ENCODE measurements at places on chromosomes 4 and X.
A peak's percentile ranks its signal among the peaks of the same experiment; 100 is the strongest.

DNA sequence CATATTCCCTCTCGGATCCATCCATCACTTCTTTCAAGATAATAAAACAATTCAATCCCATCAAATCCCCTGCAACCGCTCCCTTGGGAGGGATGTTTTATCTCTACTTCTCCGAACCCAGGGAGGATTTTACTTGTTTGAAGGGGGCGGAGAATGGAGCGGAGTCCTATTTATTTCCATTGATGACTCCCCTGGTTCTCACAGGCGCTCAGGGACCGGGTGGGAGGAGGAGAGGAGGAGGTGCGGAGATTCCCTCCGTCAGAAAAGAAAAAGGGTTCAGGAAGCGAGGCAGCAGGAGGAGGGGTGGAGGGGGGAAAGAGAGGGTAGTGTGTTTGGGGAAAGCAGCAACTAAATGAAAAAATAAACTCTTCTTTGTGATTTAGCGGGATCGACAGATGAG, 2.1 kb downstream of the NDNF start:
- no peak for DNase-seq

DNA sequence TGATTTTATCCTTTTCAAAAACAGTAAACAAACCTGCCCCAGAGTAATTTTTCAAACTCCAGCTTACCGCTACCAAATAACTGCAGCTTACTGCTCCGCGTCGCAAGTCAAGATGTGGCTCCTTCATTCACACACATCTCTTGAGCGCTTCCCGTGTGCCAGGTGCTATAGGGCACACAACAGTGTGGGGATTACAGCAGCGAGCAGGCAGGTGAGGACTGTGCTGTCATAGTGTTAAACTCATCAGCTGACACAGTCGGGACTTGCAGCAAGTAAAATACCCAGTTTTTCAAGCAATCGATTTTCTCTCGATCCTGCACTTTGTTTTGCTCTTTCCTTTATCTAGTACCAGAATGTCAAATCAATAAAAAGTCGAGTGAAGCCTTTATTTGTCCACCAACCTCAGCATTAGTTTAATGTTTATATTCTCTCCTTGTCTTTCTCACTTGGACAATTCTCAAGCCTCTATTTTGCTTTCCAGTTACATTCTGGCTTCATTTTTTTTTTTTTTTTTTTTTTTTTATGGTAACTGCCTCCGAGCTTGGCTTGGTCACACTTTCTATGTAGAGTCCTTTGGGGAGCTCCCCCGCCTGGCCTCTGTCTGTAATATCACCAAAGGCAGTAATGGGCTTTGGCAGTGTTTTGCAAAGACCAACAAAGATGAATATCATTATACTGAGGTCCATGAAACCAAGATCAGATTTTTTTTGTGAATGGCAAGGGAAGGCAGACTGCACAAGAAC, 8.3 kb upstream of the ASB5 start:
- no peak for DNase-seq

GRCh38 chr4:3729188-3729881, 36.9 kb upstream of the ADRA2C start:
- no peak for DNase-seq

DNA sequence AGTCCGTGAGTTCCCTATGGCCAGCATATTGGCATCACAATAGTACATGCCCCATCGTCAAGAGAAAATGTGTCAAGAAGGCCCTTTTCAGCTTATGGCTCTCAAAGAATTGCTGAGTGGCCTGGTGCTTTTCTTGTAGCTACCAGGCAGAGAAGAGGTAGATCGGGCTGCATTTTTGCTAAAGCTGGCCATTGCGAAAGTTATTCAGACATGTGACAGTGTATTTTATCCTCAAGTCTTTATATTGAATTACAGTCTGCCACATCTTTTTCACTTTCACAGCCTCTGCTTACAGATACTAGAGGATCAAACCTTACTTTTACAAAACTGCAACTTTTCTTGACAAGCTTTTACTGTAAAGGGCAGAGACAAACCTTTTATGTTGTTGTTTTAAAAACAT, 261.5 kb upstream of the IGFBP7 start:
- no peak for DNase-seq

- DNase-seq = no peak
Measured at GRCh38 chr4:147361726-147362125, 119.2 kb upstream of the EDNRA start.

- peak; percentile 38 for DNase-seq
Measured at GRCh38 chr4:26491449-26492170, 1.3 kb upstream of the CCKAR start.

GRCh38 chrX:131752493-131753198, 208.8 kb downstream of the OR13H1 start:
- DNase-seq = no peak

- DNase-seq = no peak
Measured at GRCh38 chrX:109889289-109890006, 113.5 kb upstream of the TMEM164 start.

DNA sequence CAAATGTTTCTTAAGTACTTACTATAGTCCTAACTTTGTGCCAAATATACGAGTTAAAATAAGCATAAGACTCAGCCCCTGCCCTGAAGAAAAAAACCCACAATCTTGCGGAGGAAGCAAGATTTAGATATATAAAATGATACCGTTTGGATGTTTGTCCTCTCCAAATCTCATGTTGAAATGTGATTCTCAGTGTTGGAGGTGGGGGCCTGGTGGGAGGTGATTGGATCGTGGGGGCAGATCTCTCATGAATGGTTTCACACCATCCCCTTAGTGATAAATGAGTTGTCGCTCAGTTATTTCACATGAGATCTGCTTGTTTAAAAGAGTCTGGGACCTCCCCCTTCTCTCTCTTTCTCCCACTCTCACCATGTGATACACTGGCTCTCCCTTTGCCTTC, 28.7 kb downstream of the EFHC2 start:
- no peak for DNase-seq

- DNase-seq = no peak
Measured at GRCh38 chrX:144681501-144681900, 565.8 kb upstream of the SPANXN1 start.

GRCh38 chr4:155629956-155630355, 36.7 kb upstream of the GUCY1A1 start:
- no peak for DNase-seq

DNA sequence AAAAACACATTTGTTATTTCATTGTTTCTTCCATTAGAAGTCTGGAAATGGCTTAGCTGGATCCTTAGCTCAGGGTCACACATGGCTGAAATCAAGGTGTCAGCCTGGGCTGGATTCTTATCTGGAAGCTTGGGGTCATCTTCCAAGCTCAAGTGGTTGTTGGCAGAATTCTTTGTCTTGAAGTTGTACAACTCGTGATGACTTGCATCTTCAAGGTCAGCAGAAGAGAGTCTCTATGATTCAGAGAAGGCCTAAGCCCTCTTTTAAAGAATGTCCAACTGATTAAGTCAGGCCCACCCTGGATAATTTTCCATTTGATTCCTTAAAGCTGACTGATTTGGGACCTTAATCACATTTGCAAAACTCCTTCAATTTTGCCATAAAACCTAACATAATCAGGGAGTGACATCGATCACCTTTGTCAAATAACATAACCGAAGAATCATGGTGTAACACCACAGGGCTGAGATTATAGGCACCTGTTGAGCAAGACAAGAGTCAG, 22.1 kb downstream of the TMSB4X start:
- no peak for DNase-seq

GRCh38 chr4:108336076-108336475, 167.3 kb upstream of the LEF1 start:
- DNase-seq = no peak

- no peak for DNase-seq
Measured at GRCh38 chrX:3143043-3143799, 102.0 kb downstream of the ARSF start.

DNA sequence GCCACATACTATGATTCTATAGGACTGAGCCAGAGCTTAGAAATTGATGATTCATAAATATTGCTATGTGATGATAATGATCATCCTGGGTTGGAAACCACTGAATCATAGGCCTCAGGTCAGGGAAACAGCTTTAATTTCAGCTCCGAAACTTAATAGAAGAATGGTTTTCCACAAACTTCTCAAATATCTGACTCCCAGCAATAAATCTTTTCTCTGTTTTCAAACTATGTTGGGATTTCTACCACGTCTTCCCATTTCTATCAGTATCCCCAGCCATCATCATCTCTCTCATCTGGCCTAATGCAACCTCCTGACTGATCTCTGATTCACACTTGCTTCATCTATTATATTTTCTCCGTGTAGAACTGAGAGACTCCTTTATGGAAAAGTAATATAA, 521.8 kb upstream of the AGA start:
- DNase-seq = no peak

GRCh38 chr4:38780833-38781484, 1.8 kb downstream of the TLR10 start:
- DNase-seq = no peak

DNA sequence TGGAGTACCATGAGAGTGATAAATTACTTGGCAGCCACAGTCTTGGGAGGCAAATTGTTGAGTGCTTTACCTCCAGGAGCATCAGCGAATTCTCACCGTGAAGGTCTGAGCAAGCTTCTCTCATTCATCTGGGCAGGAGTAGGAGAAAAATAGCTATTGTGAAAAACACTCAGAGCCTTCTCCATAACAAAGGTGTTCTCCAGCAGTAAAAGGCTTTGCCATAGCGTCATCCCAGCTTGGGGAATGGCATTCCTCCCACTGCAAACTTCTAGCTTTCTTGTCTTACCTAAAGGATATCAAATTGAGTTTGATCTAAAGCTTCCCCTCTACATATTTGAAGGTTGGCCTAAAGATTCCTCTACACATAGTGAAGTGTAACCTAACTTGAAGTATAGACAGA, 29.8 kb upstream of the MAGEA11 start:
- peak; percentile 9 for DNase-seq

DNA sequence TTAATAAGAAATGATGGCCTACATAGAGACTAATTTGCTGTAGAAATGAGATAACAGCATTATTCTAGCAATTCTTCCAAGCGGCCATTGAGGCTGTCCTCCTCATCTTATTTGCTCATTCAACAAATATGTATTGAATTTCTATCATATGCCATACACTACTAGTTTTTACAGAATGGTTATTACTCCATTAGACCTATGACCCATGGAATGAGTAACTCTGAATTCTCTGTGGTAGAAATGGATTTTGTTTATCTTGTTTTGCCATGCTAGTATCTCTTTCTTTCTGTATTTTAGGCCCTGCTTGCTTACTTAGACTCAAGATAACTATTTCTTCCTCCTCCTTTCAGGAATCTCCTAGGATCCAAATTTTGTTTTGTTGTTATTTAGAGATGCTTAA, 103.5 kb downstream of the RPA4 start:
- DNase-seq = no peak

- DNase-seq = no peak
Measured at GRCh38 chr4:129179276-129179675, 83.3 kb downstream of the C4orf33 start.

DNA sequence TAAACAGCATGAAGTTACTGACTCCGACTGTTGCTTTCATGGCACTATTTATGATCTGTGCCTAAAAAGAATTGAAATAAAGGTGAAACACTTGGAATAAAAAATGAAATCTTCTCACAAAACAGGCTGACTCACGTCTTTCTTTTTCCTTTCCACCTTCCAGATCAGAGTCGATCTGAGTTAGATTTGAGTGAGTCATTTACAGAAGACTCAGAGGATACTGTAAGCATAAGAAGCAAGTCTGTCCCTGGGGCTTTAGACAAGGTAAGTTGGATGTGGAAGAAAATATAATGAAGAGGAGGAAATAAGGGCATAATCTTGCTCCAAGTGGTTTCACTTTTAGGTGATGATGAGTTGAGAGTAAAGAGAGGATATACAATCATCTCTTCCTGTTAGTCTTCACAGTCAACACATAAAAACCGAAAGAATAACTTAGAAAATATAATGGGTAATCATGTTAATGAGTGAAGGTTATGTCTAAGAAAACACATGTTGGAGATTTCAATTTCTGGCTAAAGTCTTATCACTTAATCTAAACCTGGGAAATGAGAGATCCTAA, 89.7 kb downstream of the SYTL5 start:
- no peak for DNase-seq

DNA sequence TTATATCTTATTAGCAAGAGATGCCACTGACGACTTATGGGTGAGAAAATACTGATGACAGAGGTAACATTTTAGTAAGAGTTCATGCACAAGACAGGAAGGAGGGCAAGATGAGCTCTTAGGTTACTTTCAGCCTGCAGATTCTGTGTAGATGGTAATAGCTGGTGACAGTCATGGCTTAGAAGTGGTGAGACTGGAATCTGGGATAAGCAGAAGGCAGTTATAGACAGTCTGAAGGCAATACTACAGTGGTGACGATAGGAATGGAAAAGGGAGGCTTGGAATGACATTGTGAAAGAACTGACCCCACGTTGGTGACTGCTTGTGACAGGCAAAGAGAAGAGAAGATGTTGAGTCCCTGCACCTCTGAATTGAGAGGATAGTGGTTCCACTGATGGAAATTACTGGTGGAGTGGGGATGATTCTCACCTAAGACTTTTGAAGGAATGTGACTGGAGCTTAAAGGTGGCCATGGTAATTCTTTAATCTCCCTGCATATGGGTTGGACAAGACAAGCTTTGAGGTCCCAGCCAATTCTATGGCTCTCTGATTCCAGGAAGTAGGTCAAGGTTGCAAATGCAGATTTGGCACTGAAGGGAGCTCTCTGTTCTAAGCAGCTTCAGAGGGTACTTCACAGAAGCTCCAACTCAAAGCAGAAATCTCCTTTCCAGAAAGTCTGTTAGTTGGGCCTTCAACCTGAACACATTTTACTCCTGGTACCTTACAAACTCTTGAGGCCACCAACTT, 99.7 kb downstream of the RASL11B start:
- no peak for DNase-seq

- DNase-seq = no peak
Measured at GRCh38 chr4:163448540-163449203, 24.9 kb downstream of the TKTL2 start.

- DNase-seq = no peak
Measured at GRCh38 chrX:21487832-21488231, 113.6 kb downstream of the CNKSR2 start.

DNA sequence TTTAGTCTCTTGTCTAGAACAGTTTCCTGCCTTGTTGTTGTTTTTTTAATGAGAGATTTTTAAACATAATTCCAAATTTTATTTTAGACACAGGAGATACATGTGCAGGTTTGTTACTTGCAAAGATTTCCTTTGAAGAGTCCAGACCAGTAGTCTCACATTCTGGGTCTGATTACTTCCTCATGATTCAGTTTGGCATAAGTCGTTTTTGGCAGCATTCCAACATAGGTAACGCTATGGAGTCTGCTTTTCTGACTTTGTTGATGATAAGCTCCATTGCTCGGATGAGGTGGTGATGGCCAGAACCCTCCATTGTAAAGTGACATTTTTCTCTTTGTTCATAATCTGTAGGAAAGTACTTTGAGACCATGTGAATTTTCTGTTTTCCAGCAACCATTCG, 74.7 kb downstream of the CLCN4 start:
- no peak for DNase-seq

- DNase-seq = no peak
Measured at GRCh38 chr4:78770091-78770642, 6.0 kb upstream of the BMP2K start.

DNA sequence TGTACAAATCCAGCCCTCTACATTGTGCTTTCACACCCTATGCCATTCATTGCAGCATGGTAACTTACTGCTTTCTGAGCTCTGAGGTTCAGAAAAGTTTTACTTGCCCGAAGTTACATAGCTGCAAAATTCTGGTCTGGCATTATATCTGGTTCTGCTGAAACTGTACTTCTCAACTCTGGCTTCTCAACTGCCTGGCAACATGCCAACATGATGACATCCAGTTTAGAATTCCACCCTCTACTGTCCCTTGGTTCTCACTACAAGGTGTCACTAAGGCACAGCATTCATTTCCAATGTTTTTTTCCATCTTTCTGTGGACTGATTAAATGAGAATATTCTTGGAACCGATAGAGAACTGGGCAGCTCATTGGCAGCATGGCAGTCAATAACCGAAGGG, 242.9 kb upstream of the PRPS2 start:
- no peak for DNase-seq
